ENCODE measurements at places on chromosomes 12 and 14.

DNA sequence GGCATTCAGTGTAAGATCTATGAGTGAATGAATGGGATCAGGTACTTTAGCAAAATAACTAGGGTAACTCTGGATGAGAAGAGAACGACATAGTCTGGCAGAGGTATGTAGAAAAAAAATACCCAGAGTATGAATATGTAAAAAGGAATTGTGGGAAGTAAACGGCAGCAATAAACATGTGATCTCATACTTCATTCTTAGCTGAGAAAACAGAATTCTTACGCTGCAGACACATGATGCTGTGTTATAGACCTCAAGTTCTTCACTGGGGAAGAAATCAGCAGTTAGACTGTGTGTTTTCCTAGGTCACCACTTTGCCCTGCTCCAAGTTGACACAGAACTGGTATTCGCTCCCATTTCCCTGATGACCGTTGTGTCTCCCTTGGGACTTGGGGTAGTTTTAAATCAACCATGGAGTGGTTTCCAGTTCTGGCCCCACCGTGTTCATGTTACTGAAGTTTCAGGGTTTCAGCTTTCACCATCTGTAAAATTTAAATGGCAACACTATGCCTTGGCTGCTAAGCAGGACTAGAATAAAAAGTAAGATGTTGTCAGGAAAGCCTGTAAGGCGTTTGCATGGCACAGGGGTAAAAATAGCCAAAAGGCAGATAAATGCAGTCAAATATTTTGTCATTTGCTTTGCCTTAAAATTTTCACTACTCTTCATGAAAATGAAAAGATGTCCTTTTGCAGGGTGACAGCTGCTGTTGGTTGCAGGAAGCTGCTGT, 223.7 kb downstream of the PELI2 start:
- DNase-seq = no peak

DNA sequence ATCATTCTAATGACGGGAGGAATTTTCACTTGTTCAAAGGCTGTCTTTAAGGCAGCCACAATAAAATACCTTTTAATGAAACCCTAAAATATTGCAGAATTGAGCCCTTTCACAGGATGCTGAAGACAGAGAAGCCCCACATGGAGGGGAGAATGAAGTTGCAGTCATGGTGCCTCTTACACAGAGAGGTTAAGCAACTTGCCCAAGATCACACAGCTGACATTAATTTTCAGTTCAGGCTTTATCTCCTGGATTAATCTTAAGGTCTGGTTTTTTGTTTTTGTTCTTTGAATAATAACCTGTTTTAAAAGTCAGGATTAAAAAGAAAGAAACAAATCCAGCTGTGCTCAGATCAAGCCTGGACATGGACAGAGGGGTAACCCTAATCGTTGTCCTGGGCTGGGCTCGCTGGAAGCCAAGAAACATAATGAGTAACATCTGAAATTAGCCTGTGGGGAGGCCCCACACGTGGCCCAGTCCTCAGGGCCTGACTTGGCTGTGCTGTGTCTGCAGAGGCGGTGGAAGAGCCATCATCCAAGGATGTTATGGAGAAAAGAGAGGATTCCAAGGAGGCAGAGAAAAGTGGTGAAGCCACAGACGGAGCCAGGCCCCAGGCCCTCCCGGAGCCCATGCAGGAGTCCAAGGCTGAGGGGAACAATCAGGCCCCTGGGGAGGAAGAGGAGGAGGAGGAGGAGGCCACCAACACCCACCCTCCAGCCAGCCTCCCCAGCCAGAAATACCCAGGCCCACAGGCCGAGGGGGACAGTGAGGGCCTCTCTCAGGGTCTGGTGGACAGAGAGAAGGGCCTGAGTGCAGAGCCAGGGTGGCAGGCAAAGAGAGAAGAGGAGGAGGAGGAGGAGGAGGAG, 8.0 kb downstream of the CHGA start:
- DNase-seq = no peak

- DNase-seq = no peak
Observed at GRCh38 chr12:118467641-118468305, 91.4 kb downstream of the SUDS3 start.

DNA sequence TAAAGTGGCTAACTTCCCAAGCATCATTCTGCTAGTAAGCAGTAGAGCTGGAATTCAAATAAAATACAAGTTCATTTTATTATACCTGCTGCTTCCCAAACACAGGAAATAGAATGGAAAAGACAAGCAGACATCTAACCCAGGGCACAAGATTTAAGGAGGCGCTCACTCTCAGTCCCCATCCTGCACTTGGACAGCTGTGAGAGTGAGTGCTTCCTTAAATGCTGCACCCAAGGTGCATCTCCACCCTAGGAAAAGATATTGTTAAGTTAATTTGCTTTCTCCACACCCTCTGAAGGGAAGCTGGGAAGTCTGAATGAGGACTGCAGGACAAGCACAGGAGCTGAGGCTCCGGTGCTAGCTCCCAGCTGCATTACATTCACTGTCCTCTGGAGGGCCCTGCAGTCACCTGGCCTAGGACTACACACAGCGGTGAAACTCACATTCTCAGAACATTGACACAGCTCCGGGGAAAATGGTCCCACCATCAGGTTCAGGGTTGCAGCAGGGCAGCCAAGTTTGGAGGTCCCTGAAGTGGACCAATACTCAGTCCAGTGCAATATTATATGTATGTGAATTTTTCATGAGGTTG, 14.2 kb downstream of the HEBP1 start:
- DNase-seq = no peak

- no peak for DNase-seq
Observed at GRCh38 chr12:33944703-33945437, 77.4 kb upstream of the ALG10 start.

DNA sequence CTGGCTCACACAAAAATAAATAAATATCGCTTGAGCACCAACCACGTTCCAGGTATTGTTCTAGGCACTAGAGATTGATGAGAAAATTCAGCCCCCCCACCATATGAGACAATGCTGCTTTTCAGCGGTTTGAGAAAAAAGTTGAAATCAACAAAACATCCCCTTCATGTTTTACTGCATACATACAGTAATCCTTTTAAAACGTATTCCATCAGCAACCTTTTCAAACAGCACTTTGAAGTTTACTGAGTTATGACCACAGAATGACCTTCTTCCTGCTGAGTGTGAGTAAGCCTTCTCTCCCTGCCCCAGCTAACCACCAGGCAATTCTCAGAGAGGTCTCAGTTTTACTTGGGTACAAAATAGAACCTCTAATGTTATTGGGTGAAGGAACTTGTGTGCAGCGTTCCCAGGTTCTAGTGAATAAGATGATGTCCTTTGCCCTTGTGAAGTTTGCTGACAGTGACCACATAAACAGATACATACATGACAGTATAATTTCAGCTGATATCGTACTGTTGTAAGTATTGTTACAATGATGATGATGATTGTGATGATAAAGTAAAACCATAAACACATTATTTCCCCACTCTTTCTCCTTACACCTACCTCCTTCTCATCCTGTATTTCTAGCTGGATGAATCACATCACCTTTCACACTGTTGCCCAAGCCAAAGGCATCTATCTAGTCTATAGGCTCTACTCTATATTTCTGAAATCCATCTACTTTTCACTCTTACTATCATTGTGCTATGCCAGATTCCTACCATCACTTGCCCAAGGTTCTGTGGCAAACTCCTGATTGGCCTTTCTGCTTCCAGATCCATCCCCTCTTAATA, 124.4 kb upstream of the KRR1 start:
- peak; percentile 49 for DNase-seq

GRCh38 chr14:102591372-102591943, 991 bp upstream of the RCOR1 start:
- no peak for DNase-seq

DNA sequence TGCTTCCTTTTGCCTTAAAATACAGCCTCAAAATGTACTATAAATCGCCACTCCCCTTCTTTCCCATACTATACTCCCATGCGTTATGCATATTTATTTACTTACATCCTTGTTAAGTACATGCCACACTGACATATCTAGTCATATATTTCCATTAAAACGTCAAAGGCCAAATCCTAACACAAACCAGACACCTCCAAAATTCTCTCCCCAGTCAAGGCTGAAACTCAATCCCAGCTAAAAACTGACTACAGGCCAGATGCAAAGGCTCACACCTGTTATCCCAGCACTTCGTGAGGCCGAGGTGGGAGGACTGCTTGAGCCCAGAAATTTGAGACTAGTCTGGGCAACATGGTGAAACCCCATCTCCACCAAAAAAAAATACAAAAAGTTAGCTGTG, 5.7 kb upstream of the CAND1 start:
- no peak for DNase-seq

DNA sequence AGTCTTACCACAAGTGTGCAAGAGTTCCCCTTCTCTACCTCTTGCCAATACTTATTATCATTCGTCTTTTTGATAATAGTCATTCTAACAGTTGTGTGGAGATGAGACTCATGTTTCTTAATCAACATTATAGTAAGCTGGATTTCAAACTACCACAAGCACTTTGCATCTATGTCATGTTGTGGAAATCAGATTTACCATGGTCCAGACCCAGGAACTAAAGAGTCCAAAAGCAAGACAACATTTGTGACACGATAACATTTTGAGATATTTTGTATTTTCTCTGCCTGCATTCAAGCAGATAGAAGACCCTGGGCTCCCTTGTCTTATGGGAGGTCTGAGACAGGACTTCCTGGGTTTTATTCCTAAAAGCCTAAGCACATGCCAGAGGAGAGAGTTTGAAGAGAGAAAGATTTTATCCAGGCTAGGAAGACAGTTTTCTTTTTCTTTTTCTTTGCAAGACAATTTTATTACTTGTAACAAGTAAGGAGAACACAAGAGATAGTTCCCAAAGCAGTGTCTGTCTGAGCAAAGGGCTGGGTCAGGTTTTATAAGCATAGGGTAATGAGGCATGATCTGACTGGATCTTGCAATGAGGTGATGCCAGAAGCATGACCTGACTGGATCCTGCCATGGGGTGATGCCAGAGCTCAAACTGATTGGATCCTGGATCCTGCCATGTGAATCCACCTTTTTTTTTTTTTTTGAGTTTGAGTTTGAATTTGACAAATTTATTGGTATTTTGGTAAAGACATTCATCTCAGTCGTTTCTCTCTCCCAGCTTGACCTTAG, 180.5 kb upstream of the HMGA2 start:
- DNase-seq = no peak

DNA sequence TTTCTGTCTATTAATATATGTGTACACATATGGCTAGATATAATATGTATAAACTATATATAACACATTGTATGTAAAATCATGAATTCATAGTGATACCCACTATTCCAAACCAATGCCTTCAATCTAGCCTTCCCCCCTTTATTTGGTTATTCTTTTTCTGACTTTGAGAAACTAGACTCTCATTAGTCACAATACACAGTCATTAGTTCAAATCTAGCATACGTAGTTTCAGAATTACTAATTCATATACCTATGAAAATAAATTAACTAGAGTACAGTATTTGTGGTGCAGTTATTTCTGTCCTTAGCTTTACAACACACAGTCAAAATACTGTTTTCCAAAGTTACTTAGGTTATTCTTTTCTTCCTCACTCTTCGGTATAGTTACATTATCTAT, 268.2 kb downstream of the DPF3 start:
- no peak for DNase-seq

DNA sequence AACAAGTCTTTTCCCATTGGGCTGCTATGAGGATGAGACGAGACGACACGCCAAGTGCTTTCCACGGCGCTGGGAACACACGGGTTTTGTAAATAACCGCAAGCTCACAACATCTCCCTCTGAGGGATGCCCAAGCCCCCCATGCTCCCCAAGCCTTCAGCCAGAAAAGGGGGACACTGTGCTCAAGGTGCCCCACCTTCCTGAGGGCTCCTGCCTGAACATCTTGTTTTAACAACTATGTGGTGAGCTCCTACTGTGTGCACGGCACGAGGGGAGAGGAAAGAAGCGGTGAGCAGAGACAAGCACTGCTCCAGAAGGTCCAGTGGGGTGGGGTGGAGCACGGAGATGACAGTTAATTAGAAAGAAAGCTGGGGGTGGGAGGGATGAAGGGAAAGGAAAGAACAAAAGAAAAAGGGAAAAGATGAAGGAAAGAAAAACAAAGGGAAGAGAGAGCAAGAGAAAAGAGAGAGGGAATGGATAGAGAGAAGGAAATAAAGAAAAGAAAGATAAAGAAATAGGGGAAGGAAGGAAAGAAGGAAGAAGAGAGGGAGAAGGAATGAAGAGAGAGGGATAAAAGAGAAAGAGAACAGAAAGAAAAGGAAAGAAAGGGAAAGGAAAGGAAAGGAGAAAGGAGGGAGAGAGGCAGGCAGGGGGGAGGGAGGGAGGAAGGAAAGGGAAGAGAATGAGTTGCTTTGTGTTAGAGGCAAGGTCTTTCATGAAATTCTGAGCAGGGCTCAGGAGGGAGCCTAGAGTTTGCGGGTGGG, 56.8 kb downstream of the SLC15A4 start:
- no peak for DNase-seq

GRCh38 chr14:38336298-38336697, 80.4 kb upstream of the CLEC14A start:
- no peak for DNase-seq

- DNase-seq = no peak
Observed at GRCh38 chr14:39991041-39991440, 558.8 kb upstream of the FBXO33 start.

GRCh38 chr14:30584058-30584630, 25.2 kb downstream of the G2E3 start:
- DNase-seq = no peak

GRCh38 chr14:83164591-83164990, 1630.9 kb upstream of the SEL1L start:
- DNase-seq = no peak

DNA sequence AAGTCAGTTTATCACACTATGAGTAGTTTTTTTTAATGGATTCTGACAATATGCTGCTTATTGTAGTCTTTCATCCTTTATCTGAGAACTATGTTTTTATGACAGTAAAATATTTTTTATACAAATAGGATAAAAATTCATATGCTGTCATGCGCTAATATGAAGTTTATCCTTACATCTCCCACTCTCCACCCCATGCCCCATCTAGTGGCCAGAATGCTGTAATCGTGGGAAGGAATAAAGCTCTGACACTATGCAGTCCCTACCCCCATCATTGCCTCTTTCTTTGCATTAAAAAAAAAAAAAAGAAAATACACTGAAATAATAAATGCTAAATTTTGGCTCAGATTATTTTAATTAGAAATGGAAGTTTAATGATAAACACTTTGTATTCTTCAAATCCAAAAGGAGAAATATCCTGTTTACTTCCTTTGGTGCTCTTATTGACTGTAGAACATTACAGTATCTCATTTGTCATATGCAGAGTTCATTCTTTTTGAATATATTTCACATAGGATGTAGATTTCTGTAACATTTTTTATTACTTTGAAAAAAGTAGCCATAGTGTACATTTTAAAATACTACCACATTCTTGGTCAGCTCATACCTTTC, 145.9 kb upstream of the SLCO1C1 start:
- no peak for DNase-seq

DNA sequence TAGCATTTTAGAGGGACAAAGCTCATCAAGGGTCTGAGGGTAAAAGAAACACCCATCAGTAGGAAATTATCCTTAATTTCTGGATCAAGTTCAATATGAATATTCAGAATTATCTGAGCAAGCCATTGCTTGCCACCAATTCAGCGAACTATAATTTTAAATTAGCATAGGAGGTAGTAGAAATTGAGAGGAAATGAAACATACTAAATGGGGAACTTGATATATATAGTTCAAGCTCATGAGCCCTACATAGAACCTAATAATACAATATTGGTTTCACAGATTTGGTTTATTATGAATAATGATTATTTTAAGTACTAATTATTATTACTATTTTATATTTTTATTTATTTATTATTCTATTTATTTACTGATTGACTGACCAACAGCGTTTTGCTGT, 42.1 kb upstream of the GXYLT1 start:
- no peak for DNase-seq
